Stimulated activated CD8-positive, alpha-beta memory T cell treated with anti-CD3 and anti-CD28 coated beads, Interleukin-2, amount 100 ng/mL, for 1 hour (primary cell): ENCODE measurements at places on chromosomes 6 and 20.

DNA sequence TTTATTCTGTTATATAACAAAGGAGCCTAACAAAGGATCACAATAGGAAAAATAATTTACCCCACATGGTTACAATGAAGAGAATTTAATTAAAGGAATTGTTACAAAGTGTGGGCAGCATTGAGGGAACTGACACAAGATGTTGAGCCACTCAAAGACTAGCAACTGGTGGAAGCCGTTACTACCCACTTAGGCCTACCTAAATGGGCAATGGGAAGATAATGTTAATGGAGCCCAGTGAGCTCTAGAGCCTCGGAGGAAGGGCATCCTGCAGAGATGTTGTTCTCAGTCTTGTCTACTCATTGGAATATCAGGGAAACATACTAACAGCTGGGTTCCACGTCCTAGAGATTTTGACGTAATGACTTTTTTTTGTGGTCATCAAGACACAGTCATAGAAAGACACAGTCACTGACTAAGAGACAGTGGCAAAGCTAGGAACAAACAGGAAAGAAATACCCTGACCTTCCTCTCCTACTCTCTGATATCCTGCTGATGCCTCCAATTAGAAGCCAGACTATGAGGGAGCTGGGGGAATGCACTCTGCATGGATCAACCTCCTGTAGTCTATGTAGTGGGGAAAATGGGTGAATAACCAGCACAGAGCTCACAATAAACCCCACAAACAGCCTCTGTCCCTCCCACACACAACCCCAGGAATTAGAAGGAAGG is 523.8 kb upstream of the FLRT3 start:
- no peak for DNase-seq

DNA sequence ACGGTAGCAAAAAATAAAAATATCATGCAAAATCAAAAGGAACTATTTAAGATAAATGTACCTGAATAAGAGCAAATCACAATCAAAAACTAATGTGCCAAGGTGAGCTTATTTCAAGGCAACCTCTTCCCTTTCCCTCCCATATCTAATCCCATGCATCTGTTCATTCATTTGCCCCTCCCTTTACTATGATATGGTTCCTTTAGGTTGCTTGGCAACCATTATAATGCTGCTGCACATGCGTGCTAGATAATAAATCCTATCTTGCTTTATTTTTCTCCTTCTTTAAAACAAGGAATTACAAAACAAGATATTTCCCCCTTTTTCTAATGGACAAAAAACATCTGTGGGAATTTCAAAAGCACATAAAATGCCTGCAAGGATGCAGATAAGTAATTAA is 318.2 kb upstream of the POU3F2 start:
- DNase-seq: no peak

GRCh38 chr20:51327251-51327841 is 215.2 kb downstream of the NFATC2 start:
- no peak for DNase-seq

DNA sequence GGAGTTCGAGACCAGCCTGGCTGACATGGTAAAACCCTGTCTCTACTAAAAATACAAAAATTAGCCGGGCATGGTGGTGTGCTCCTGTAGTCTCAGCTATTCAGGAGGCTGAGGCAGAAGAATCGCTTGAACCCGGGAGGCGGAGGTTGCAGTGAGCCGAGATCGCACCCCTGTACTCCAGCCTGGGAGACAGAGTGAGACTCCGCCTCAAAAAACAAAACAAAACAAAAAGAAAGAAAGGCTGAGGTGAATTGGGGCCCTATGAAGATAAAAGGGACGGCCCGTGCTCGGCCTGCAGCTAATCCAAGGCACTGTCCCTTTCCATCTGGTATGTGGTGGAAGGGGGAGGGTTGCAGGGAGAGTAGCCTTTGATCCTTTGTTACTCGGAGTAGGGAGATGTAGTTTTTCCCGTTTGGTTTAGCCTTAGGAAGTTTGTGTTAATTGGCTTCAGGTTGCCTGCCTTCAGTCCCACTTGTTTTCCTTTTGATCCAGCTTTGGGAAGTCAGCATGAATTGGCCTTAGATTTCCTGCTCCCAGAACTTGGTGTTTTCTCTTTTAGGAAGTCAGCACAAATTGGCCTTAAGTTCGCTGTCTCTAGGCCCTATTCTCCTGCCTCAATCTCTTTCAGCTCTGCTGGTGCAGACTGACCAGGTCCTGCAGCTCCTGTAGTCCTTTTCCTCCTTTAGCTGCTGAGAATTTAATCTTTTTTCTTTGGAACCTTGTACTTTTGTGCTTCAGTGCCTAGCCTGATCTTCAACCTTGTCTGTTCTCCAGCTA is 36.1 kb upstream of the PAQR8 start:
- DNase-seq: no peak
